ENCODE measurements at places on chromosomes 1 and 21.
A peak's percentile ranks its signal among the peaks of the same experiment; 100 is the strongest.

- H3K27ac ChIP-seq, result peak overlapping the region; percentile 15
- H3K4me1 ChIP-seq, result peaks cover 63% of the 10 kb centered on the region
- no peaks in the 10 kb centered on the region for H3K36me3 ChIP-seq
- no peak for DNase-seq
- no peaks in the 10 kb centered on the region for H3K27me3 ChIP-seq
These were observed 134.6 kb upstream of the ARHGEF16 start for GRCh38 chr1:3319874-3320245.

GRCh38 chr1:94101613-94102525 lies 19.1 kb downstream of the ABCA4 start:
- H3K27ac ChIP-seq, result no peak overlapping the region
- H3K4me3 ChIP-seq, result no peak overlapping the region
- H3K36me3 ChIP-seq, result no peaks in the 10 kb centered on the region
- H3K4me1 ChIP-seq, result peaks cover 3% of the 10 kb centered on the region

- H3K36me3 ChIP-seq, result peaks cover 25% of the 10 kb centered on the region
- no peak for DNase-seq
- H3K27me3 ChIP-seq, result no peaks in the 10 kb centered on the region
- H3K4me3 ChIP-seq, result no peak overlapping the region
These were observed 53.5 kb upstream of the TRAPPC10 start for GRCh38 chr21:43958364-43959158.

GRCh38 chr1:165431079-165431478 lies 13.8 kb downstream of the RXRG start:
- no peaks in the 10 kb centered on the region for H3K4me1 ChIP-seq
- H3K4me3 ChIP-seq, result no peak overlapping the region
- no peaks in the 10 kb centered on the region for H3K36me3 ChIP-seq
- H3K27me3 ChIP-seq, result no peaks in the 10 kb centered on the region
- no peak for DNase-seq

DNA sequence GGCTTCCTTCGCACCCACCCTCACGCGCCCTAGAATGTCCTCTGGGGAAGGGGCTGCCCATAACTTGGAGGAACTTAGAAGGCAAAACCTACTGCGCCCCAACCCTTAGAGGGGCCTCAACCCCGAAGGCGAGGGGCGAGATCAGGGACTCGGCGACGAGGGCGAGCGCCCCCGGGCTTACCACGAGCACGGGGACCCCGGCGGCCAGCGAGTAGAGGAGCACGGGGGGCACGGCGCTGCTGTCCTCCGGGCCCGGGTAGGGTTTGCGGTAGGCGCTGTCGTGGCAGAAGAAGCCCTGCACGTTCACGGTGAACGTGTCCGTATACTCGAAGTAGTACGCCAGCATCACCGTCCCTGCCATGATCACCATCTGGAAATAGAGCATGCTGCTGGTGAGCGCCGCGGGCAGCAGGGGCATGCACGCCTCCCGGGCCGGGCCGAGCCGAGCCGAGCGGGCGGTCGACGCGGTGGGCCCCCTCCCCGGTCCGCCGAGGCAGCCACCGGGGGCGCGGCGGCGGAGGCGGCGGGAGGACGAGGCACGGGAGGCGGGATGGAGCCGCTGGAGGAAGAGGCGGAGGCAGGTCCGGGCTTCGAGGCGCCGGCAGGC lies 304 bp downstream of the PLPPR5 start:
- H3K4me1 ChIP-seq, result no peaks in the 10 kb centered on the region
- no peak for DNase-seq
- peak overlapping the region; percentile 56 for H3K4me3 ChIP-seq
- H3K27me3 ChIP-seq, result no peaks in the 10 kb centered on the region
- no peak overlapping the region for H3K27ac ChIP-seq

GRCh38 chr1:110174961-110175360 lies 24.7 kb downstream of the SLC6A17 start:
- H3K4me3 ChIP-seq, result no peak overlapping the region
- DNase-seq, result no peak
- no peaks in the 10 kb centered on the region for H3K36me3 ChIP-seq
- no peaks in the 10 kb centered on the region for H3K4me1 ChIP-seq
- no peaks in the 10 kb centered on the region for H3K27me3 ChIP-seq

DNA sequence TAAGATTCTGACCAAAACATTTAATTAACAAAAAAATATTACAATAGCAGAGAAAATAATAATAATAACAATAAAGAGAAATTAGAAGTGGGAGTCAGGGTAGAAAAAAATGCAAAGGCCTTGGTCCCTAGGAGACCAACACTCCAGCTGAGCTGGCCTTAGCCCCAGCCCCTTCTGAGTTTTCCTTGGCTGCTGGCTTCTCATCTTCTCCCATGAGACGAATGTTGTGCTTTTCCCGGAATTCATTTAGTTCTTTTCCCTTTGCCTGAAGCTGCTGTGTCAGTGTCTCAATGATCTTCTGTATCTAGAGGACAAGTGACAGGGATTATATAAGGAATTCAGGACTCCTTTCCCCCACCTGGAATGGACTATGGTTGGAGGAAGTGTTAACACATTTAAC lies 2.4 kb downstream of the KLHDC9 start:
- DNase-seq, result no peak
- no peak overlapping the region for H3K4me3 ChIP-seq
- peaks cover 15% of the 10 kb centered on the region for H3K4me1 ChIP-seq
- H3K27me3 ChIP-seq, result no peaks in the 10 kb centered on the region
- H3K27ac ChIP-seq, result no peak overlapping the region

GRCh38 chr1:236345728-236346127 lies 48.4 kb upstream of the EDARADD start:
- no peaks in the 10 kb centered on the region for H3K27me3 ChIP-seq
- no peak overlapping the region for H3K27ac ChIP-seq
- no peaks in the 10 kb centered on the region for H3K36me3 ChIP-seq
- no peak overlapping the region for H3K4me3 ChIP-seq
- no peak for DNase-seq
- H3K4me1 ChIP-seq, result no peaks in the 10 kb centered on the region

DNA sequence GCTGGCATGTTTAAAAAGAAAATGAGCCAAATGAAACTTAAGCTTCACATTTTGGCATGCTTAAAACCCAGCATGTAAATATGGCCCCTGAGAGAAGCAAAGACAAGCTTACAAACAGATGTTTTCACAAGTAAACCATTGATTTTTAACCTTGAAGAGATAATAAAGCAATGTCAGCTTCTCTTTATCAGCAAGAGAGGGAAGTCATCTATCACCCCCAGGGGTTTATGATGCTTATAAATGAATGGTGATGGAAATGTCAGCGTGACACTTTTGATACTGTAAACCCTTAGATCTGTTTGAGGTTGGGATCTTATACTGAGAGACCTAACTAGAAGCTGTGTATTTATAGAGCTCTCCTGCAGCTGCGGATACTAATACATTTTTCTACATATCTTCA lies 471.3 kb downstream of the PLA2G4A start:
- H3K4me3 ChIP-seq, result no peak overlapping the region
- no peaks in the 10 kb centered on the region for H3K36me3 ChIP-seq
- H3K27me3 ChIP-seq, result no peaks in the 10 kb centered on the region
- no peak for DNase-seq

DNA sequence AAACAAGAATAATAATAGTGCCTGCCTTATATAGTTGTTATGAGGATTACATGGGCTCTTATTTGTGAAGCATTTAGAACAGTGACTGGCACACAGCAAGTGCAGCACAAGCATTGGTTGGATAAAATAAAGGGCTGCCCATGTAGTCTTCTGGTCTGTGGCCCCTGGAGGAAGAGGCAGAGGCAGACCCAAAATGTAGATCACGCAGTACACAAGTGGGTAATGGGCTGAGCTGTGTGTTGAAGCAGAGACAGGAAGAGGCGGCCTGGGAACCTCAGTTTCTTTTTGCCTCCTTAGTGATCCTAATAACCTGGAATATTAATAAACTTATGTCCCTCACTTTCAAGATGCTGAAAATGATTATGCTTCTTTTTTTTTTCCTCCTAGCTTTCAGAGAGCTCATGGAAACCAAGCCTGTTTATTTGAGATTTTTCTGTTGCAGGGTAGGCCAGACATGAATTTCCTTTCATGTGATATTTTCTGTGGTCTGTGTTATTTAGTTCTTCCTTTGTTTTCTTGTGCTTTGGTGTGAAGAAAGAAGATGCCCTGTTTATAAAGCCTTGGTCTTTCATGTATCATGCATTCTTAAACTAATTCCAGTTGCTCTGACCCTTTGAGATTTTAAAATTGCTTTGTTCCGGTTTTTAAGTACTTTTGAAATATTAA lies 42.5 kb downstream of the LRRC8D start:
- no peaks in the 10 kb centered on the region for H3K4me1 ChIP-seq
- no peak for DNase-seq
- H3K4me3 ChIP-seq, result no peak overlapping the region
- no peaks in the 10 kb centered on the region for H3K36me3 ChIP-seq
- no peaks in the 10 kb centered on the region for H3K27me3 ChIP-seq

DNA sequence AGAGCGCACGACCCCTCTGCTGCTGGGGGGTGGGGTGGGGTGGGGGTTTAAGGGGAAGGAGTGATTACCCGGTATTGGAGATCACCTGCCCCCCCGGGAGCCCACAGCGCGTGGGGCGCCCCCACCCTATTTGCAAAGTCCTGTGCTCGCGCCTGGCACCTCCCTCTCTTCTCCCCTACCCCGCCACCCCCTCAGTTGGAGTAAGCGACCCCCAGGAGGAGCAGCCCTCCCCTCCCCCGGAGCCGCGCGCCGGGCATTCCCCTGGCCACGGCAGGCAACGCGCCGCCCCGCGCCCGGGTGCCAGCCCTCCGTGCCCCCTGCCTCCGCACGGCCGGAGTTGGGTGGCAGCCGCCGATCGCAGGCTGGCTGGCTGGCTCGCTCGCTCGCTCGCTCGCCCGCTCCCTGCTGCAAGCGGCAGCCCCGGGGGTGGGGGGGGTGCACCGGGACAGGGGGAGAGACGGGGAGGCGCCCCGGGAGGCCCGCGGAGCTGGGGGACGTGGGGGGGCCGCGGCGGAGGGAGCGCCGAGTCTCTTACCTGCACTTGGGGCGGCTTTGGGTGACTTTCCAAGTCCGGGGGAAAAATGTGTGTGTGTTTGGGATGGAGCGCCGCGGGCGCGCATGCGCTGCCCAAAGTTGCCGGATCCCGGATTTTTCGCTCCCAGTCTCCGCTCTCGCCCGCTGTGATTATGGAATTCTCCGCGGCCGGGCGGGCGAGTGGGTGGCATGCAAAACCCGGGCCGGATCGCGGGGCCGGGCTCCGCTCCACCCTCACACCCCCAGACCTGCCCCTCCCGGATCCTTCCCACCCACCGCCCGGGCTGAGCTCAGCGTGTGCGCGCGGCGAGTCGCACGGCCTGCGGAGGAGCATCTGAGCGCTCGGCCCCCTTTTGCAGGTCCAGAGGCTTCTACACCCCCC lies at the start of gene CASZ1:
CASZ1 (minus strand) TSS at position 618 of the 916 bp plus-strand sequence. CDS start 102,757 bp downstream, outside the sequence.
- H3K4me3 ChIP-seq, result peak within 1 kb of the TSS; percentile 74
- no peaks in the 10 kb centered on the region for H3K27me3 ChIP-seq
- peaks cover 28% of the 10 kb centered on the region for H3K4me1 ChIP-seq
- peak within 1 kb of the TSS; percentile 46 for H3K27ac ChIP-seq

DNA sequence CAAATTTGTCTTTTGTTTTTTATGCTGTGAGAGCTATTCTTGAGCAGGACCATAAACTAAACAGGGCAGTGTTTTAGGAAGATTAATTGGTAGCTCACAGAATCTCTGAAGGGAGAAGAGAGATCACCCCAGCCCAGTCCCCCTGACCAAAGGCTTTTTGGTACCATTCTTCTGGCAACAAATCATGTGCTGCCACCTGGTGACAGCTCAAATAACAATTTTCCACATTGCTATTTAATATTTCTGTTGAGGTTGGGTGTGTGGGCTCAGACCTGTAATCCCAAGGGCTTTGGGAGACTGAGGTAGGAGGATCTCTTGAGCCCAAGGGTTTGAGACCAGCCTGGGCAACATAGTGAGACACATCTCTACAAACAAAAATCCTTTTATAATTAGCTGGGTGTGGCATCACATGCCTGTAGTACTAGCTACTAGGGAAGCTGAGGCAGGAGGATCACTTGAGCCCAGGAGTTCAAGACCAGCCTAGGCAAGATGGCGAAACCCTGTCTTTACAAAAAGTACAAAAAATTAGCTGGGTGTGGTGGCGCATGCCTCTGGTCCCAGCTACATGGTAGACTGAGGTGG lies 2.2 kb upstream of the TESK2 start:
- H3K27me3 ChIP-seq, result no peaks in the 10 kb centered on the region
- peaks cover 3% of the 10 kb centered on the region for H3K4me1 ChIP-seq
- no peak overlapping the region for H3K4me3 ChIP-seq
- H3K36me3 ChIP-seq, result no peaks in the 10 kb centered on the region
- no peak for DNase-seq

GRCh38 chr1:80305466-80305865 lies 1298.9 kb upstream of the ADGRL4 start:
- H3K4me3 ChIP-seq, result no peak overlapping the region
- no peaks in the 10 kb centered on the region for H3K27me3 ChIP-seq
- no peak overlapping the region for H3K27ac ChIP-seq
- H3K4me1 ChIP-seq, result no peaks in the 10 kb centered on the region
- no peaks in the 10 kb centered on the region for H3K36me3 ChIP-seq
- no peak for DNase-seq

GRCh38 chr21:36747815-36748383 lies 49.0 kb downstream of the SIM2 start:
- H3K27me3 ChIP-seq, result no peaks in the 10 kb centered on the region
- peak overlapping the region; percentile 7 for H3K4me3 ChIP-seq
- DNase-seq, result no peak
- no peak overlapping the region for H3K27ac ChIP-seq
- H3K4me1 ChIP-seq, result no peaks in the 10 kb centered on the region

DNA sequence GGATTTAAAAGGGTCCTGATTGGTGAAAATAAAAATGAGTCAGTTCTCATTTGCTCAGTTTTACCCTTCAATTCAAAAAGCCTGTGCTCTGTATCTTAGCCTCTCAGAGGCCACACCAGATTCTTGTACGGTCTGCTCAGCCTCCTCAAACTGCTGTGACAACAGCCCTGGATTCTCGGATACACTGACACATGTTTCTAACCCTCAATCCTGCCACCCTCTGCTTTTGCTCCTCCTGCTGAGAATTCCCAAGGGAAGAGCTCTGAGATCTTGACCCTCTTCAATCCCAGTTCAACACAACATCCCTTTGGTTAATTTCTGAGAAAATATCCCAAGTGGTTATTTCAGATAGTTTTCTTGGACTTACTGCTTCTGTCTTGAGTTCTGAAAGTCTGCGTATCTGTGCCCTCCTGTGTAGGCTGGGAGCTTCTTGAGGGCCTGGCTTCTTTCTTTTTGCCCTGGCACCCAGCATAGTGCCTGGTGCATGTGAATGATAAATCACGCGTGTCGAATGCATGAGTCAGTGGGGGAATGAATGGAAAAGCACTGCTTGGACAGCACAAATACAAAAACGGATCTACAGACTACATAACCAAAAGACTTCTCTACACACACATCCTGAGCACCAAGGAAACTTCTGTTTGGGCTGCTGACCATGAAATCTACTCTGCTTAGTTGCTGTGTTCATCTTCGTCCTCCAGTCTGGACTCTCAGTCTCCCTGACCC lies 24.5 kb downstream of the IRF2BP2 start:
- peaks cover 65% of the 10 kb centered on the region for H3K4me1 ChIP-seq
- no peak overlapping the region for H3K4me3 ChIP-seq
- H3K27me3 ChIP-seq, result no peaks in the 10 kb centered on the region
- H3K27ac ChIP-seq, result peak overlapping the region; percentile 86

DNA sequence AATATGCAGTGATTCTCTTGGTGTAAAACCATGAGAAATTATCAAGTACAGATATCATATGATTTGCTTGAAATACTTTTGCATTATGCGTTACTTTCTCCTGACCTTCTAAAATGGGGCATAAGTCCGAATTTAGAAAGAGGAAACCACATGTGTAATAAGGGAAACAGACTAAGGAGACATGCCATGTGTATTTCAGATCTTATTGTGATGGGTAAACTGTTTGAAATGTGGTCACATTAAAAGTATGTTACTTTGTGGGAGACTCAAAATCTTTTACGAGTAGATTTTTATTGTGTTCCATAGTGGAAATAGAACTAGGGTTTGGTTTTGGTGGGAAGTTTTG lies 173.0 kb downstream of the NFIA start:
- H3K4me3 ChIP-seq, result peak overlapping the region; percentile 37
- no peaks in the 10 kb centered on the region for H3K36me3 ChIP-seq
- no peak for DNase-seq

GRCh38 chr1:240293706-240294105 lies 202.0 kb downstream of the FMN2 start:
- H3K27ac ChIP-seq, result no peak overlapping the region
- no peaks in the 10 kb centered on the region for H3K4me1 ChIP-seq
- H3K36me3 ChIP-seq, result no peaks in the 10 kb centered on the region

All from ascending aorta (tissue), 2 donors.